ENCODE measurements at places on chromosomes 5 and 9. TPM values are rescaled to one million over a fixed set of nuclear protein-coding genes. Genes with fewer than 3 reads are reported as not detected.

Gene GLDC
- total RNA-seq, result not detected

Gene CA9
- 0.24 TPM for total RNA-seq

Gene IL13
- total RNA-seq, result not detected

Gene CCNH
- 62.5 TPM for total RNA-seq

Gene KIF24
- 0.72 TPM for total RNA-seq

Gene SPATA31D1
- not detected for total RNA-seq

Gene SMIM27
- total RNA-seq, result 9.6 TPM

Gene PDGFRB
- total RNA-seq, result 26.6 TPM

Gene RNF180
- 9.8 TPM for total RNA-seq

Gene FGF18
- total RNA-seq, result 1.0 TPM

Gene PLK2
- 34.6 TPM for total RNA-seq

Gene GFRA3
- total RNA-seq, result 0.30 TPM

Gene LCN9
- not detected for total RNA-seq

Gene TRAF1
- 10.4 TPM for total RNA-seq

Gene KIF4B
- total RNA-seq, result 0.09 TPM

Gene SOHLH1
- total RNA-seq, result not detected

Gene TMEM174
- total RNA-seq, result not detected

Gene FAM153A
- 6.0 TPM for total RNA-seq

Gene SLC2A8
- 7.0 TPM for total RNA-seq

Gene DMRT3
- 0.49 TPM for total RNA-seq

Gene RASGRF2
- total RNA-seq, result 4.0 TPM

Measured in upper lobe of left lung (tissue), 6 donors.